Spinal cord (tissue), 10 donors: ENCODE measurements at places on chromosomes 13 and 19.

- peaks cover 39% of the 10 kb centered on the region for H3K4me1 ChIP-seq
- no peak overlapping the region for H3K27ac ChIP-seq
- H3K36me3 ChIP-seq: peaks cover 57% of the 10 kb centered on the region
- H3K4me3 ChIP-seq: no peak overlapping the region
- DNase-seq: no peak
Measured at GRCh38 chr13:113544071-113544891, 40.3 kb upstream of the TFDP1 start.

GRCh38 chr19:45901912-45902650 is at the start of gene MYPOP:
Gene MYPOP (minus strand): TSS chr19:45902613. CDS start chr19:45901773, 840 bp downstream.
- H3K27me3 ChIP-seq: no peaks in the 10 kb centered on the region
- H3K4me1 ChIP-seq: peaks cover 24% of the 10 kb centered on the region

GRCh38 chr13:51000571-51001260 is 91.1 kb downstream of the RNASEH2B start:
- H3K27me3 ChIP-seq: peaks cover 4% of the 10 kb centered on the region
- no peak overlapping the region for H3K4me3 ChIP-seq
- no peaks in the 10 kb centered on the region for H3K36me3 ChIP-seq
- peaks cover 15% of the 10 kb centered on the region for H3K4me1 ChIP-seq

GRCh38 chr19:9352505-9352904 is 10.3 kb upstream of the ZNF177 start:
- H3K27me3 ChIP-seq: no peaks in the 10 kb centered on the region
- H3K4me1 ChIP-seq: no peaks in the 10 kb centered on the region
- peaks cover 22% of the 10 kb centered on the region for H3K36me3 ChIP-seq

DNA sequence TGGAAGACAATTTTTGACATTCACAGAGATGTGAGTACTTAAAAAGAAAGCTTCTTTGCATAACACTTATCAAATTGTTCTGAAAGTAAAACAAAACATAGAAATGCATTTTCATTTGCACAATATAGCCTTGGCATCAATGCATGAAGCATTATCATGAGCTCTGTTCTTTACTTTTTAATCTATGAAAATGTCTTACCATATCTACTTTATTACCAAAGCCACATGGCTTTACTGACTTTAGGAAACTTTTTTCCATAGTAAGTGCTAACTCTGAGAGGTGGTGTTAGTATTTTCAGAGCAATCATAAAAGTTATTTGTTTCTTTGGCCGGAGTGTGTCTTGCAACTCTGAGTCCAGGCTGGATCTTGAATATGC is 10.5 kb downstream of the TNFRSF19 start:
- peaks cover 13% of the 10 kb centered on the region for H3K4me1 ChIP-seq
- H3K36me3 ChIP-seq: no peaks in the 10 kb centered on the region
- no peak overlapping the region for H3K27ac ChIP-seq
- no peak for DNase-seq
- H3K4me3 ChIP-seq: peak overlapping the region; percentile 69
- no peaks in the 10 kb centered on the region for H3K27me3 ChIP-seq

- no peaks in the 10 kb centered on the region for H3K27me3 ChIP-seq
- peaks cover under 1% of the 10 kb centered on the region for H3K4me1 ChIP-seq
- no peak for DNase-seq
- no peaks in the 10 kb centered on the region for H3K36me3 ChIP-seq
Measured at GRCh38 chr19:45376045-45376724, 5.8 kb upstream of the ERCC2 start.

- no peaks in the 10 kb centered on the region for H3K27me3 ChIP-seq
- peak within 1 kb of the TSS; percentile 91 for H3K4me3 ChIP-seq
- peaks cover 13% of the 10 kb centered on the region for H3K4me1 ChIP-seq
- peak; percentile 100 for DNase-seq
- H3K36me3 ChIP-seq: peaks cover 37% of the 10 kb centered on the region
Measured at GRCh38 chr19:4246767-4247593, at the start of gene YJU2. Gene YJU2 (plus strand): TSS chr19:4247080. CDS start chr19:4247147, 67 bp downstream.

GRCh38 chr19:51125421-51126075 is 842 bp downstream of the SIGLEC9 start:
- H3K36me3 ChIP-seq: no peaks in the 10 kb centered on the region
- H3K27ac ChIP-seq: no peak overlapping the region
- DNase-seq: no peak
- H3K4me3 ChIP-seq: no peak overlapping the region
- H3K4me1 ChIP-seq: no peaks in the 10 kb centered on the region
- H3K27me3 ChIP-seq: no peaks in the 10 kb centered on the region

DNA sequence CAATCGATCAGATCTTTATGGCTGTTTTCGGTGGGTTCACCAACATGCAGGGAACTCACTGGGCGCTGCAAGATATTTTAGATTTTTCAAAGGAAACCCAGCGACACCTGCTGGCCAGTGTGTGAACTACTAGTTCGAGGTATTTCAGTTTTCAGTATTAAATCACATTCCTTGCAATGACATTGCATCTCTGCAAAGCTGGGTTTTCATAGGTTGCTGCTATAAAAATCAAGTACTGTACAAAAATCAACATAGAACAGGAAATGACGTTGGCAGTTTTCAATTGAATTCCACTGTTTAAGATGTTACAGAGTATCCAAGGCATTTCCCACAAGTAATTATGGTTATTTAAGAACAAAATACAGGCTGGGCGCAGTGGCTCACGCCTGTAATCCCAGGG is 17.6 kb downstream of the LIG1 start:
- H3K4me1 ChIP-seq: peaks cover 2% of the 10 kb centered on the region
- H3K36me3 ChIP-seq: peaks cover 70% of the 10 kb centered on the region
- DNase-seq: peak; percentile 56
- H3K27ac ChIP-seq: peak overlapping the region; percentile 17
